Omental fat pad (tissue), 4 donors: ENCODE measurements at places on chromosomes 2 and 18.

DNA sequence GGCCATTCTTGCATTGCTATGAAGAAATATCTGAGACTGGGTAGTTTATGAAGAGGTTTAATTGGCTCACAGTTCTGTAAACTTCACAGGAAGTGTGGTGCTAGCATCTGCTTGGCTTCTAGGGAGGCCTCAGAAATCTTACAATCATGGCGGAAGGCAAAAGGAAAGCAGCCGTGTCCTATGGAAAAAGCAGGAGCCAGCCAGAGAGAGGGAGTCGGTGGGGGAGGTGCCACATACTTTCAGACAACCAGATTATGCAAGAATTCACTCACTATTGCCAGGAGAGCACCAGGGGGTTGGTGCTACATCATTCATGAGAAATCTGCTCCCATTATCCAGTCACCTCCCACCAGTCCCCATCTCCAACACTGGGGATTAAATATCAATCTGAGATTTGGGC is 64.1 kb downstream of the CPS1 start:
- DNase-seq = no peak

GRCh38 chr2:190987116-190987515 is 26.9 kb downstream of the STAT1 start:
- DNase-seq = no peak

DNA sequence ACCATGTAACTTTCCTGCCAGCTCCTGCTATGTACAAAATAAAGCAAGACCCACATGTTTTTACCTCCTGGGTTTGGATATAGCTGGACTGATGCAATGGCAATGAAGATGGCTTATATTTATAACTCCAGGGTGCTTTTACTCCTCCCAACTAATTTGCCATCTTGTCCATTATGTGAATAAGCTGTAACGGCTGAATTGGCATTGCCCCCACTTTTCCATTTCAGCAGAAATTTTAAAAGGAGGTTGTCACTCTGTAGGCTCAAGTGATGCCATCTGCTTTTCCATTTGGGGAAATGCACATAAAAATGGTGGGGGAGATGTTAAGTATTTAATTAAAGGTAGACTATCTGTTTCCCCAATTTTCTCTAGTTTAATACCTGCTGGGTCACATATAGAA is 345.5 kb downstream of the ERBB4 start:
- DNase-seq = no peak

DNA sequence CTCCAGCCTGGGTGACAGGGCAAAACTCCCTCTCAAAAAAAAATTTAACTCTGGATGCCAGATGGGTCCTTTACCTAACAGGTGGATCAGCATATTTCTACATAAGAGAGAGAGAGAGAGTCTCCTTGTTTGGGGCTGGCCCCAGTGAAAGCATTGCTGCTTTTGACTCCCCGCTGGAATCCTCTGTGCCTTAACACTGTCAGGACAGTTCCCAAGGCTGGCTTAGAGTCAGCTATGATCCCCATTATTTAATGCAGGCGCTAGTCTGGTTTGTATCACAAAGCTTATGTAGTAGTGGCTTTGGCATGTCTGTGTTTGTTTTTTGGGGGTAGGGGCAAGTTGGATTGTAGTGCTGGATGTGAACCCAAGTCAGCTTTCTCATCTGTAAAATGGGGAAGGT is 9.4 kb downstream of the INPP4A start:
- DNase-seq = no peak

DNA sequence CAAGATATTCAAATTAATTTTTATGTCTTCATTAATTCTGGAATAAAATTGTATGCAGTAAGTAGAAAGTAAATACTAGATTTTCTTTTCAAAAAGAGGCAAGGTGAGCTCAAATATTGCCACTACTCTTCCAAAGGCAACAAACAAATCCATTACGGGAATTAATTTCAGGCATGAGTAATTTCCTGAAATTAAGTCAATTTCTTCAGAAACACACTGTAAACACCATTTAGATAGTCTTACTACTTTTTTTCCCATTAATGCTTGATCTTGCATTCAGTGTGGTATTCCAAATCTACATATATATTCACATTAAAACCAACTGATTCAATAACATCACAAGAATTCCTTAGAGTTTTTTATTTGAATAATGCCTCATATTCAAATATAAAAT is 1274.0 kb upstream of the CRIM1 start:
- no peak for DNase-seq

GRCh38 chr2:150211164-150211631 is 276.3 kb downstream of the RND3 start:
- DNase-seq = no peak

DNA sequence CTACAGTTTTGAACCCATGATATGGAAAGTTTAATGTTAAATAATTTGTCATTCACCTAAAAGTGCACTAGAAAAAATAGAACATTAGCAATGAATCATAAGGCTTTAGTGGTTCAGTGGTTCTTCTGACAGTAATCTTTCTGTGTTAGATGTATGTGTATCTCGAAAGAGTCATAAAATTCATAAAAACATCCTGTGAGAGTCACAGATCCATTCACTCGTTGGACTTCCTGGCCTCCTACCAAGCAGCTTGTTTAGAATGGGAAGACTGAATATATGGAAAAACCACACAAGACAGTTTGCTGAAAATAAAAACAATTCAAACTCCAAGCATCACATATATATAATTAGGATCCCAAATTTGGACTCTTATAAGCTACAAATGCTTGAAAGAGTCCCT is 34.8 kb downstream of the ADNP2 start:
- DNase-seq = no peak

DNA sequence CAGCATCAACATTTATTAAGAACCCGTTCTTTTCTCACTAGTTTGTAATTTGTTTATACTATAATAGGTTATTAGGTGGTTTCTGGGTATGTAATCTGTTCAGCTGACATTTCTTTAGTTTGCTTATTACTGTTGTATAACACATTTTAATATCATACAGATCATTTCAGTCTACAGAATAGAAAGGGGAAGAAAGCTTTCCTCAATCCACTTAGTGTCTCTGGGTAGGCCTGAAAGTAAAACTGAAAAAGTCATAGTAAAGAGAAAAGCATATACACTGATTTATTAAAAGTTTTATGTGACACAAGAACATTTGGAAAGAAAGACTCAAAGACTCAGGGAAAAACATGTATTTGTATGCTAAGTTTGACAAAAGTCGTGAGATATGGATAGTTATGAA is 16.8 kb upstream of the KCNJ3 start:
- DNase-seq = no peak

GRCh38 chr2:33510586-33510968 is 34.1 kb downstream of the RASGRP3 start:
- no peak for DNase-seq

- no peak for DNase-seq
These were observed 19.4 kb downstream of the KCNIP3 start for GRCh38 chr2:95316466-95317122.

- DNase-seq = no peak
These were observed 75.5 kb upstream of the SPTBN1 start for GRCh38 chr2:54380670-54381069.

- no peak for DNase-seq
These were observed 15.6 kb upstream of the CXCR4 start for GRCh38 chr2:136133586-136133985.

DNA sequence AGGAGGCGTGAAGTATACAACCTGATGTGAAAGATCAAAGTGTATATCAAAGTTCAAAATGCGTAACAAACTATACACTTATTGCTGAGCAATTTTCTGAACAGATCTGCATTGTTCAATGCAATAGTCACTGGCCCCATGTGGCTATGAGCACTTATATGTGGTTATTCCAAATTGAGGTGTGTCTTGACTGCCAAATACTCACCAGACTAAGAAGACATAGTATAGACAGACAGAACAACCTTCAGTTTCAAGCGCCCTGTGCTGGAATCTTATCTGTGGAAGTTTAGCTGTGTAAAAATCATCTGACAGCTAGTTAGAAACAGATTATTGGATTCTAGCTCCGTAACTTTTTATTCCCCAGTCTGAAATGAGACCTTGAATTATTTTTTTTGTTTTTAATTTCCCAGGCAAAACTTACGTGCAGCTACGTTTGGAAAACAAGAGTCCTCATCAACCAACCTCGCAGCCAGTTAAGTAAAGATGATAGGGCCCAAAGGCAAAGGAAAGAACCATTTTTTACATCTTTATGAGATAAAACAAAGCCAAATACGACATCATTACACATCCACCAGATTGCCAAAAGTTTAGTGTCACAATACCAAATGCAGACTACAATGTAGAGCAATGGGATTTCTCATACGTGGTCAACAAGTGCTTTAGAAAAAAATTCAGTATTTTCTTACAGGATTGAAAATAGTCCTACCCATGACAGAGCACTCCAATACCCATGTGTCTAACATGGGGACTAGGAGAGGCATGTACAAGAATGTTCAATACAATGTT is 37.2 kb downstream of the MBOAT2 start:
- no peak for DNase-seq

DNA sequence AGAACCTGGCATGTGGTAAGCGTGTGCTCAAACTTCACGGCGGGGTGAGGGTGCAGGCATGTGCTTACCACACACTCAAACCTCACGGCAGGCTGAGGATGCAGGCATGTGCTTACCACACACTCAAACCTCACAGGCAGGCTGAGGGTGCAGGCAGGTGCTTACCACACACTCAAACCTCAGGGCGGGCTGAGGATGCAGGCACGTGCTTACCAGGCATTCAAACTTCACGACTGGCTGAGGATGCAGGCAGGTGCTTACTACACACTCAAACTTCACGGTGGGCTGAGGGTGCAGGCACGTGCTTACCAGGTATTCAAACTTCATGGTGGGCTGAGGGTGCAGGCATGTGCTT is 105.0 kb upstream of the ALKAL2 start:
- no peak for DNase-seq

DNA sequence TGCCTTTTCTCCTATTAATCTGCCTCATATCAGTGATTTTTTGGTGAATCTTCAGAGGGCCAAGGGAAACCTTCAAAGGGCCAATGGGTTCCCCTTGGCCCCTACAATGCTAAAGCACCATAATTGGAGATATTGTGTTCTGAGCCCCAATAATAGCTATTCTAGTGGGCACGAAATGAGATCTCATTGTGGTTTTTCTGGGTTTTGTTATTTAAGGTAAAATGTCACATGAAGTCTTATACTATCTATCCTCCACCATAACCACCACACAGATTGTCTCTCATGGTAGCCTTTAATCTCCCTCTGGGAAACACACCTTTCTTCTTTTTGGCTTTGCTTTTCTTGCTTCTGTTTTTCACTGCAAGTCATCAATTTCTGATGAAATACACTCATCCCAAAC is 152.8 kb downstream of the B3GNT2 start:
- no peak for DNase-seq

DNA sequence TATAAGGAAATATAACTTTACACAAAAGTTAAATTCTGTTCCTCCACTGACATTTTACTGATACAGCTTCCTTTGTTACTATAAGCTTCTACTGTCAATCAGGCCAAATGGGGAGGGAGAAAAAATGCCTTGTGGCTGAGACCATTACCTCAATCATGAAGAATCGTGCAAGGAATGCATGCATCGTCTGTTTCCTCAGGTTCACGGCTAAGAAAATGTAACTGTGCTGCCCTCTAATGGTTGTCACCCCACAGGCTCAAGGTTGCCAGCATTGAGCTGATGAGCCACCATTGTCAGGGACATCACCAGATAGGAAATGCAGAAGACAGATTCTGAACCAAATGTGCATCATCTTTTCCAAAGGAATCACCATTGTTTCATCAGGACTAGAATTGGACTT is 426.9 kb downstream of the CDH2 start:
- no peak for DNase-seq

- DNase-seq = no peak
These were observed 431.6 kb downstream of the METTL4 start for GRCh38 chr18:2139691-2140090.

- DNase-seq = no peak
These were observed 15.9 kb downstream of the FAM168B start for GRCh38 chr2:131077182-131077846.
